ENCODE measurements at places on chromosomes 11 and 22.
A peak's percentile ranks its signal among the peaks of the same experiment; 100 is the strongest.

DNA sequence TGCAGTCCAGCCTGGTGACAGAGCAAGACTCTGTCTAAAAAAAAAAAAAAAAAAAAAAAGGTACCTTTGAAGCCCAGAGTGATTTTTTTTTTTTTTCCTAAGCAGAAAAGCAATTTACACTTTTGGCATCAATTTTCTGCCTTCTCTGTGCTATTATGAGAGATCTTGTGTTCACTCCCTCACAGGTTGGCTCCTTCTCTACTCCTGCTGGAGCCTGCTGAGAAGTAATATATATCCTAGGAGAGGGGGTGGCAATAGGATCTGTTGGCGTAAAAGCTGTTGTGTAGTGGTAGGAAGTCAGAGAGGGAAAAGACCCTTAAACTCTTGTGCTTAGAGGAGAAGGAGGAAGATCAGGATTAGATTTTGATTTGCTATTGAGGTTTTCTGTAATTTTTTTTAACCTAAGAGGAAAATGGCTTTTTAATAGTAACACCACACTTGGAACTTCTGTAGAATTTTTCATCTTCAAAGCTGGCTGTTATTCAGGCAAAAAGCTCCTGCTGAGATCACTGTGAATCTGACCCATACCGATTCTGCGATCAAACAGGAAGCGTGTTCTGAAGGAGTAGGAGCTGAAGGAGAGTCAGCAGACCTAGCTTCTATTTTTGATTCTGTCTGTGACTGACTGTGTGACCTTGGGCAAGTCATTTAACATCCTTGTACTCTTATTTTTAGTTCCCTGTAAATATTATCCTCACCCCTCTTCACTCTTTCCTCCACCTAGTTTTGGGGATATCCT is 77.7 kb downstream of the TRIM44 start:
- DNase-seq = no peak

DNA sequence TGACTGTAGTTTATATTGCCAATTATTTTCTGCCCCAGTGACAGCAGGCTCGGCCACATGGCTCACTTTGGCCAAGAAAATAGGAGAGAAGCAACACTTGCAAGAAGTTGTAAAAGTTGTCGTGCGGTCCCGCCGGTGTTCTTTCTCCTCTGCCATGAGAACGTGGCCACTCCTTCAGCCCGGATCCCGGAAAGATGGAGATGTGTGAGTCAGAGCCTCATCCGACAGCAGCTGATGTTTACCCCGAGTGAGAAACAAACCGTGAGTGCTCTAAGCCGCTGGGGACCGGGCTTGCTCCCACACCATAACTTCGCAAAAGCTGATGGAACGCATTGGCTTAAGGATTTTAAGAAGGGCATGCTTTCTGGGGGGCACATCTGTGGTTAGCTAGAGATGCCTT is 157.0 kb downstream of the CACNA1I start:
- DNase-seq = no peak

DNA sequence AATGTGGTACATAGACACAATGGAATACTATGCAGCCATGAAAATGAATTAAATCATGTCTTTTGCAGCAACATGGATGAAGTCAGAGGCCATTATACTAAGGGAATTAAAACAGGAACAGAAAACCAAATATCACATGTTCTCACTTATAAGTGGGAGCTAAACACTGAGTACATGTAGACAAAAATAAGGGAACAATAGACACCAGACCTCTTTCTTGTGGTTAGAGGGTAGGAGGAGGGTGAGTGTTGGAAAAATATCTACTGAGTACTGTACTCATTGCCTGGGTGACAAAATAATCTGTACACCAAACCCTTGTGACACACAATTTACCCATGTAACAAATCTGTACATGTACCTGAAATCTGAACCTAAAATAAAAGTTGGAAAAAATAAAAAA is 59.1 kb upstream of the ANO5 start:
- DNase-seq = no peak

DNA sequence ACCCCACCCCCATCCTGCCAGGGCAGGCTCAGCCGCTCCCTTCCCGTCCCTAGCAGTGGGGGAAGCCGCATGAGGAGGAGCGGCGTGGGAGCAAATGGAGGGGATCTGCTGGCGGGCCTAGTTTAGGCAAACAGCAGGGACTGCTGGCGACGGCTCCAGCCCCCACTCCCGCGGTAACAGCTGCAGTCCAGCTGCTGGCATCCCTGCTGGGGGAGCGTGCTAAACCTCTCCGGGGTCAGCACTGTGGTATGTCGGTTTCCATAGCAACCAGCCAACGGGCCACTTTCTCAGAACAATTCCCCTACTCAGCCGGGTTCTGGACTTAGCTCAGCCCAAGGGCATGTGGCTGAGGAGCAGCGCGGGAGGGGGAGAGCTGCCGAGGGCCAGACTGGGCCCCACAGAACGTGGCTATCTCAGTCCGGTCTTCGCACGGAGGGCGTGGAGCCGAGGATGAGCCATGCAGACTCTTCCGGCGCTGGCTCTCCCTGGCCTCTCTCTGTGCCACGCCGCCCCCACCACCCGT is 98.8 kb downstream of the PKNOX2 start:
- no peak for DNase-seq

GRCh38 chr11:21514316-21514715 is 678.6 kb upstream of the ANO5 start:
- DNase-seq = peak; percentile 26

DNA sequence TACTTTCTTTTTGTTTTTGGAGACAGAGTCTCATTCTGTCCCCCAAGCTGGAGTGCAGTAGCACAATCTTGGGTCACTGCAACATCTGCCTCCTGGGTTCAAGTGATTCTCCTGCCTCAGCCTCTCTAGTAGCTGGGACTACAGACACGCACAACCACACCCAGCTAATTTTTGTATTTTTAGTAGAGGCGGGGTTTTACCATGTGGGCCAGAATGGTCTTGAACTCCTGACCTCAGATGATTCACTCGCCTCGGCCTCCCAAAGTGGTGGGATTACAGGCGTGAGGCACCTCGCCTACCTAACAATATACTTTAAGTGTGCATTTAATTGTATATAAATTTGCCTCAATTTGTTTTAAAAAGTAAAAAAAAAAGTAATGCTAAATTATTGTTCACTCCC is 38.4 kb downstream of the GRK3 start:
- DNase-seq = no peak

- DNase-seq = no peak
These were observed 373.5 kb downstream of the GUCY1A2 start for GRCh38 chr11:106644824-106645223.

- no peak for DNase-seq
These were observed 6.1 kb downstream of the MUC5B start for GRCh38 chr11:1228921-1229451.

GRCh38 chr11:122031813-122032212 is 84.2 kb downstream of the BLID start:
- no peak for DNase-seq

DNA sequence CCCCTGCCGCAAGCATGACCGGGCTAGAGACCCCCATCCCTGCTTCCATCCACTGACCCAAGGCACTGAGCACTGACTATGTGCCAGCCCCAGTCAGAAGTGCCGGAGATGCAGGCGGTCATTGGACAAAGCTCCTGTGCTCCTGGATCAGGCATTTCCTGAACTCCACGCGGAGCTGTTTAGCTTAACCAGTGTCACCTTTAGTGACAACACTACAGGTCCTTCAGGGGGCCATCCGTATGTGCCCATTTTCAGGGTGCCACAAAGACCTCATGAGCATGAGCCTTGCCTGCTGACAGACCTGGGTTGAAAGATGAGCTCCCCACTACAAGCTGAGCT is 63.0 kb upstream of the FGF3 start:
- DNase-seq = no peak

DNA sequence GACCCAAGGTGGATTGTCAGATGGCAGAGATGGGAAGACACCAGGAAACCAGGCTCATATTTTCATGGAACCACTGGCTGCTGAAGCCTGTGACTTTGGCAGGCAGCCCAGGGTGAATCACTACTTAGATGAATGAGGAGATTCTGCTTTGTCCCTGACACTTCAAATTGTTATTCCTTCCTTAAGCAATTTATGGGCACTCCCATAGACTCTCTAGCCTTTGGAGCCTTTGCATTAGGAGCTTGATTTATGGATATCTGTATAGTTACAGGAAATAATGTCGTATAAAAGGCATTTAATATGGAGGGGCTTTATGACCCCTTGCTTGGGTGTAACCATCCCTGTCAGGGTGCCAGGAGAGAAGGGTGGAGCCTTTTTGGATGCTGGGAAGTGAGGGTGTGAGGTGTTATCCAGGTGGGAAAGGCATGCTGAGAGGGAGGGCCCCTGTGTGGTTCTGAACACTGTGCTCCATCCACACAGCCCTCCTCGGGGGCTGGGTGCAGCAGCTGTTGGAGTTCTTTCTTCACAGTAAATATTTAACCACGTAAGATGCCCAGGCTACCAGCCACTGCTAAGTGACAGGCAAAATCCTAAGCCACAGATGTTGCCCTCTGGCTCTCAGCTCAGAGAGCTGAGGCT is 35.3 kb downstream of the IL18 start:
- DNase-seq = no peak

DNA sequence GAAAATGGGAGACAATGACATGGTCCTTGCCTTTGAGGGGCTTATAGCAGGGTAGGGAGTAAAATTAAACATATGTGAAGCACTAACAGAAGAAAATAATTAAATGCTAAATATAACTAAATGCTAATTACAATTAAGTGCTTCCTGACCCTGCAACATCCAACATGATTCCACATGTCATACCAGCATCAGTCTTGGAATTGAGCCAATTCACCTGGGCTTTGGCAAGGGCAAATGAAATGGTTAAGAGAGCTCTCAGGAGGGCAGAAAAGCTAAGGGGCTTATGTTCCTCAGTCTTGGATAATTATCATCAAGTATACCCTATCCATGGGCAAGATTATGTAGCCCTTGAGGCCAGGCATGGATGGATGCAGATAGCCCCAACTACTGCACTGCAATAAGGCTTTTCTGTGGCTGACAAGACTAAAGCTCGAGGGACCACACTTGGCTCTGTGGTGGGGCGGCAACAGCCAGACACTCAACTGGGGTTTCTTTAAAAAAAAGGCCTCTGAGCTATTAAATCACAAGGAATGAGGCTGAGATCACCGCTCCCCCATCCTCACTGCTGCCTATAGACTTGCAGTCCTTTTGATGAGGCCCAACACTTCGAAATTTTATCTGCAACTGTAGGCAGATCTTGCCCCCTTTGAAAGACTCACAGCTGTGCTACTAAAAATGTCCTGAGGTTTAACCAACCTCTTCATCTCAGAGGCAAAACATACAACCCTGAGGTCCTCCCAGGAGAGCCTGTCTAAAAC is 39.0 kb downstream of the IL18BP start:
- no peak for DNase-seq

- DNase-seq = no peak
These were observed 69.5 kb upstream of the GNAZ start for GRCh38 chr22:23000657-23001347.

GRCh38 chr11:69801513-69802335 is 17.5 kb downstream of the FGF3 start:
- no peak for DNase-seq
